Stimulated activated CD4-positive, alpha-beta T cell treated with anti-CD3 and anti-CD28 coated beads, Interleukin-1b, Interleukin-23, amount 100 ng/mL, for 48 hours (primary cell): ENCODE measurements at places on chromosomes 2 and 18.

GRCh38 chr2:173997269-173997668 is 32.1 kb upstream of the SP3 start:
- peak; percentile 11 for DNase-seq

DNA sequence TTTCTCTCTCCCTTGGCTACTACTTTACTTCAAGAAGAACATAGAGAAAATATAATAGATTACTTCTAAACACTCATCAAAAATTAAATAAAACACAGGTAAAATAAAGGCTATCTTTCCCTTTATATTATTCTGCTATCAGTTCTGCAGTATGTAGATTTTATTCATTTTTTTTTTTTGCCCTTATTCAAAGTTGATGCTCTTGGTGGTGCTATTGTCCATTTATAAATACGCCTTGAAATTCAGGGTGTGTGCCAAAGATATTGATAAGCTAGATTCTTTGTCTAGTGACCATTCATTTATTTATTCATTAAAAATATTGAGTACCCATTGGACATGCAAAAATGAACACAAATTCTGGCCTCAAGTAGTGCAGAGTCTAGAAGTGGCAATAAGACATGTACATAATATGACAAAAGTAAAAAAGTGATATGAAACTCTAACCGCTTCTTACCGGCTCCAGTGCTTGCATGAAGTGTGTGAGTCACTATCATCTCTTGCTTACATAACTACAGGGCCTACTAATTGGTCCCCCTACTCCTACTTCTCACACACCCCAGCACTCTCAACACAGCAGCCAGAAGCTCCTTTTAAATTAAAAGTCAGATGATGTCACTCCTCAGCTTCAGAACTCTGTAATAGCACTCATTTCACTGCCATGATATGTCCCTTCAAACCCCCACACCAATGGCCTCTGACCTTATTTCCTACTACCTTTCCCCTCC is 208.3 kb upstream of the FANCL start:
- no peak for DNase-seq

GRCh38 chr2:172607379-172607928 is 51.6 kb downstream of the PDK1 start:
- no peak for DNase-seq

DNA sequence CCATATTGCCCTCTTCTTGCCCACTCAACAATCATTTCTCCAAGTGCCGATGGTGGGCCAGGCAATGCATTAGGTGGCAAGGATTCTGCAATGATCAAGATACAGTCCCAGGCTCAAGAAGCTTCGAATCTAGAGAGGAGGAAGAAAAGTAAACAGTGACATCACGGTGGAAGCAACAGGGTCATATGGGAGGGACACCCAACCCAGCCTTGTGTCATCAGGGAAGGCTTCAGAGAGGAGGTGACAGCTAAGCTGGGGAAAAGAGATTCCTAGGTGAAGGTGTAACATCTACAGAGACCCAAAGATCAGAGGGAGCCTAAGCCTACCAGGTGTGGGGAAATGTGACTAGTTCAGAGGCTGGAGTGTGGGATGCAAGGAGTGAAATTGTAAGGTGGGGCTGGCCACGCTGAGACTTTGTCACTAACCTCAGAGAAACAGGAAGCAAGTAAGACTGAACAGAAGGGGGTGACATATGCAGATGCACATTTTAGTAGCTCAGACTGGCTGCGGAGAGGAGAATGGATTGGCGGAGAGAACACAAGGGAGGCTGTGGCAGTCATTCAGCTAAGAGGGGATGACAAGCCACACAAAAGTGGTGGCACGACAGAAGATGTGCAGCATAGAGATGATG is 104.9 kb downstream of the ANKRD44 start:
- DNase-seq = peak; percentile 76

DNA sequence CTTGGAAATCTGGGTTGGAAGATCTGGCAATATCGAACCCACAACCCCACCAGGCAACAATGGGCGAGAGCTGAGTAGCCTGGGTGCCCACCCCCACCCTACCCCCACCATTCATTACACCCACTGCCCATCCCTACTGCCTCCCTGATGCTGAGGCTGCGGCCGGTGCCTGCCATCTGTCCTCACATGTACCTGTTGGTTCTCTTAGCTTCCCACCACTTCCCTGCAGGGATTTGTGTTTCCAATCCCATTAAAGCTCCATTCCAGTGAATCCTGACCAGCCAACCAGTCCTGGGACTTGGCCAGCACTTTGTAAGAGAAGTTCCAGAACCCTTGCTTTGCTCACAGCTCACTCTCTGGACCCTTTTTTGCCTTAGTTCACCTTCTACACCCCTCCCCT is 163.0 kb upstream of the SH3BP4 start:
- no peak for DNase-seq

GRCh38 chr2:51633073-51633472 is 601.1 kb upstream of the NRXN1 start:
- DNase-seq = no peak
